ENCODE measurements at places on chromosomes 12 and 14.

- DNase-seq = no peak
These were observed 318.7 kb downstream of the LRFN5 start for GRCh38 chr14:41925409-41925808.

DNA sequence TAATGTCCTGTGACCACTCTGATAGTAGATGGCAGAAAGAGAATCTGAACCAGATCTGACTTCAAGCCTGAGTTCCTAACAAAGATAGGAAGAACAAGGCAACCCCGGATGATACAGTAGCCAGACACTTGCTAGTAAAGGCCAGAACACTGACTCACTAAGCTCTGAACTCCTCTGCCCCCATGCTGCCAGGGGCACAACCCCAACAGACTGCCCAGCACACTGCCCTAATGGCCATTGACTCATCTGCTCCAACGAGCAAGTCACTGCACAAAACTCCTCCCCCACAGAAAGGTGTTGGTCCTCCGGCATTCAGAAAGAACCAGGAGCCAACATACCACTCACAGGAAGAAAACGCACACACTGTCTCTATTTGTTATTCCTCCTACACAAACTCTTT lies 179.6 kb upstream of the NUDT4 start:
- DNase-seq = no peak

DNA sequence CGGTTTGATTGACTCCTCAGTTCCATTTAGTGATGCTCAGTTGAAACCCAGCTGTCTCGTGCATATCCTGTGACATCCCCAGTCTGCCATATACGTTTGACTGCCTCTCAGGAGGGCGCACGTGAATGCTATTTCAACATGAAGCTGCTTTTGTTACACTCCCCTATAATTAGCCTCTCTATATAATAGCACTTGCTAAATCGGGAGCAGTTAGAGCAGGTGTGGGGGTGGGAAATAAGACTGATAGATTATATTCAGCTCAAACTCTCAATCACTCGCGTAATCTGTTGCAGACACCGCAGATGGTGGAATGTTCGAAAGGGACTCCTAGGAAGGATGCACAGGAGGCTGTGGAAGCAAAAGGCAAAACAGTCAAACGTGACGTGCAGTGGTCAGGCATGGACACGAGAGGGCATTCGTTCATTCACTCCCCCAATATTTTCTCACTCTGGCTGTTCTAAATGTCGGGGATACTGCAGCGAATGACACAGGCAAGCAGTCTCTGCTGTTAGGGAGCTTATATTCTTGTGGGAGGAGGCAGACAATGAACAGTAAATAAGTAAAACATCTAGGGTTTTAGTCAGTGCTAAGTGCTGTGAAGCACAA lies 29.8 kb downstream of the KCNA1 start:
- no peak for DNase-seq

DNA sequence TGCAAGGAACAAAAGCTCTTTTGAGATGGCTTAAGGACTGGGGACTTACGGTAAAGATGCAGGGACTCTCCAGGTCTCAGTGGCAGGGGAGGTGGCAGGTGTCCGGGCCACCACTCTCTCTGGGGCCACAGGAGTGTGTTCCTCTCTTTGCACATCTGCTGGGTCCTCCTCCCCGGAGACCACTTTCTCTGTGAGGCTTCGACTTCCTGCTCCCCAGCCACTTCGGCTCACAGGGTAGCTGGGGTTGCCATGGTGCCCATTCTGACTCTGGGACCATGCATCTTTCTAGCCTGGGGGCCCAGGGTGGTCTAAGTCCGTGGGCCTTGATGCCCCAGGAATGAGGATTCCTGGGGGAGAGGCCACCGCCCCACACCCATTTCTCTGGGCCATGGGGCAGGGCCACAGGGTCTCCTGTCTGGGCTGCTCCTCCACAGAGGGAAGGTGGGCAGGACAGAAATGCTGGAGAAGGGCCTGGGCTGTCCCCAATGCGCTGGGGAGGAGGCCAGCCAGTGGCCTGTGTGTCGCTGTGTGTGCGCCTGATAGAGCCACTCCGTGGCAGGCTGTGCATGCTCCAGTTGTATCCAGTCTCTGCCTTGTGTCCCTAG lies 38.5 kb downstream of the CCDC92 start:
- DNase-seq = no peak

GRCh38 chr14:89630101-89630829 lies 213.2 kb upstream of the FOXN3 start:
- DNase-seq = no peak
